Kidney glomerular epithelial cell (primary cell): ENCODE measurements at places on chromosomes 12 and 14.

DNA sequence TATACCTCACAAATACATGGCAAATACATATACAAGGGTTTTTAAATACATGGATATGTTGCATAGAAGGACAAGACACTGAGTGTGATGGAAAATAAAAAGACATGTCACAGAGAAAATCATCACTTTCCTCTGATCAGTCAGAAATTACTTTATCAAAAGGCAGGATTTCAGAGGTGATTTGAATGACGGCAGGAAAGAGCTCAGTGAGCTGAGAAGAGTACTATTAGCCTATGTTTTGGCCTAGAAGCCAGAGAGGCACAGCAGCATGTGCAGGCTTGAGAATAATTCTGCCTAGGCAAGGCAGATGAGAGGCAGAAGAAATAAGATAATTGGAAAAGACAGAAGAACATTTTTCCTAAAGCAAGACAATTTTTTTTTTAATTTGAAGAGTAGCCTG, 94.9 kb downstream of the BCAT1 start:
- DNase-seq = no peak

GRCh38 chr14:68471029-68471963, 321.6 kb downstream of the ZFP36L1 start:
- DNase-seq = no peak

- no peak for DNase-seq
Measured at GRCh38 chr14:101705733-101706508, 55.6 kb upstream of the PPP2R5C start.

GRCh38 chr12:88509347-88509746, 70.9 kb downstream of the KITLG start:
- DNase-seq = no peak

DNA sequence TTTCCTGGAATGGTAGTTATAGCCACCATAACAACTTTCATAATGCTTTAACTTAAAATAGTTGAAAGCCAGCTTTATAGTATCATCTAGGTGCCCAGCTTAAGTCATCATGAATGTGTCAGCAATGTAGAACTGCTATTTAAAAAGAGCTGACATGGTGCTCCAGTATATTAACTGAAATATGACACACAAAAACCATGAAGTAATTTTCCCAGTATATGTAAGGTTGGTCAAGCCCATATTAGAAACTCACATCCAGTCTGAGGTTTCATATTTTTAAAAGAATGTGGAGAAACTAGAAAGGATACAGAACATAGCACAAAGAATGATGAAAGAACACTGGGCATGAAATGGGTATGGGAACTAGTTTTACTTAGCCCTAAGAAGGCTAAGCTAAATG, 121.3 kb upstream of the KRAS start:
- DNase-seq = no peak

- no peak for DNase-seq
Measured at GRCh38 chr12:110696283-110696682, 7.4 kb upstream of the HVCN1 start.

- no peak for DNase-seq
Measured at GRCh38 chr12:70427611-70428010, 61.5 kb downstream of the KCNMB4 start.

- DNase-seq = no peak
Measured at GRCh38 chr14:61438497-61438859, 117.1 kb downstream of the PRKCH start.

DNA sequence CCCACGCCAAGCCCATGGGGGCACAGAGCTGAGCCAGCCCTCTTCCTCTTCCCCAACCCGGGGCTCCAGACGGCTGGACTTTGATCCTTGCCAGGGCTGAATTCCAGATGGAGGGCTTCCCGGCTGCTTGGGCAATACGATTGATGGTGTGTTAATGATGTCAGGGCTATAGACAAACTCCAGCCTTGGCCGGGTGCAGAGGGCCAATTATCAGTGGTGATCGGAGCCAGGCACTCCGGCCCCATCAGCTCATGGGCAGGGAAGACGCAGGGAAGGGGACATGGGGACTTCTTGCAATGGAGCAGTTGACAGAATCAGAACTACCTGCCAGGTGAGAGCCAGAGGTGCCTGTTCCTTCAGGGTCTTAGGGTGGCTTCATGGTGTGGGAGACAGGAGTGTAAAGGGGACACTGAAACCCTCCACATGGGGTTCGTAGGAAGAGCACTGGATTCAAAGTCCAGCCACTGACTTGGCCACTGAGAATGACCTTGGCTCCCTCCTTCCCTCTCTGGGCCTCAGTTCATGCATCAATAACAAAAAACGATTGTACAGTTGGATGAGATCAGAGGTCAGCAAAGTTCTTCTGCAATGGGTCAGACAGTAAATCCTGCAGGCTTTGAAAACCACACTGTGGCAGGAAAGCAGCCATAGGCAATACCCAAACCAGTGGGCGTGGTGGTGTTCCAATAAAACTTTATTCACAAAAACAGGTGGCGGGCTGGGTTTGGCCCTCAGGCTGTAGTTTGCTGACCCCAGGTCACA, 333.7 kb downstream of the MED13L start:
- DNase-seq = no peak

DNA sequence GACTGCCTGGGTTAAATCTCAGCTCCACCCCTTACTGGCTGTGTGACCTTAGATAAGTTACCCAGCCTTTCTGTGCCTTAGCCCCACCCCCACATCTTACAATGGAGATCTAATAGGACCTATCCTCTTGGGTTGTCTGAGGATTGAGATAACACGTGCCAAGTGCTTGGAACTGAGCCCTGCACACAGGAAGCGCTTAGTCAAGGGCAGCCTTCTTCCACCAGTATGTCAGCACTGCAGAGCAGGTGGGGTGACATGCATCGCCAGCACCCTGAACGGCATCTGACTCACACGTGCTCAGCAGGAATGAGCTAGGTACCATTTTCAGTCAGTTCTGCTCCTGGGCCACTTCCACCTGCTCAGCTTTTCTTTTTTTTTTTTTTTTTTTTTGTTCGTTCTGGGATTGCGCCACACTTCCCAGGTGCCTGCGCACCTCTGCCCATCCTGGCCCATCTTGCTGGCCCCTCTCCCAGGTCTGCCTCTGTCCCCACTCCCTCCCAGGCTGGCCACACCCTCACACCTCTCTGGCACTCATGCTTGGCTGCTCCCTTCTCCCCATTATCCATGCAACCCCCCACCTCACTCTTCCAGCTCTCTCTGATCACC, 19.6 kb downstream of the LGMN start:
- DNase-seq = peak; percentile 32

- DNase-seq = no peak
Measured at GRCh38 chr14:30906752-30907658, 32.6 kb downstream of the COCH start.

- no peak for DNase-seq
Measured at GRCh38 chr14:51582437-51582836, 69.3 kb upstream of the FRMD6 start.

- no peak for DNase-seq
Measured at GRCh38 chr12:87491089-87491488, 538.1 kb downstream of the C12orf50 start.

DNA sequence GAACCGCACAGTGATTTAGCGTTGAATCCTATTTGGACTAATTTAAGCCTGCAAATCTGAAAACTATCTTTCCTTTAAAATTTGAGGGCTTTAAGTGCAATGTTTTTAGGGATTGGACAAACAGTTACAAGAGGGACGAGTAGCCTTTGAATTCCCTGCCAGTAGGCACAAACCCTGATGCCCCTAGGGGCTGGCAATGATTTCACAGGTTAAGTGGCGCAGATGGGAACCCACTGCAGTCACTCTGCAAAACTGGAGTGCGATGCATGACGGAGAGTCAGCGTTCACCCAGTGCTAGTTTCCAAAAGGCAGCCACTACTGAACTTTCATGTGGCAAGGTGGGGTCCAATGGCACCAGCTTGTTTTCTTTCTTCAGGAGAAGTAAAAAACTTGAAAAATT, 99.4 kb upstream of the FRMD6 start:
- DNase-seq = no peak

DNA sequence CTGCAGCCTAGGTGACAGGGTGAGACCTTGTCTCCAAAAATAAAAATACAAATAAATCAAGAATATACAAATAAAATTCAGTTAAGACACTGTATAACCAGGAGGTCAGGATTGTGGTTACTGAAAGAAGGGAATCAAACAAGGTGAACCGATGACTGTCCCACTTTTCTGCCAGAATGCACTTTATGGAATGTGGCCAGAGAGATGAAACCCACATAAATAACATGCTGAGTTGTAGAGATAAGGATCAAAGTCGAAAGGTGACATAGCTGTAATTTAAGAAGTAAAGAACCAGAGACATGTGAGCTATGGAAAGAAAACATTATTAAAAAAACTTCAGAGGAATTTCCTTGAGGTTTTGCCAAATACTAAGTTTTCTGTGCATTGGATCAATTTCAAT, 1098.2 kb upstream of the USP15 start:
- DNase-seq = no peak
